NCI-H1694 (cell line): ENCODE measurements at places on chromosomes 12 and 14.

DNA sequence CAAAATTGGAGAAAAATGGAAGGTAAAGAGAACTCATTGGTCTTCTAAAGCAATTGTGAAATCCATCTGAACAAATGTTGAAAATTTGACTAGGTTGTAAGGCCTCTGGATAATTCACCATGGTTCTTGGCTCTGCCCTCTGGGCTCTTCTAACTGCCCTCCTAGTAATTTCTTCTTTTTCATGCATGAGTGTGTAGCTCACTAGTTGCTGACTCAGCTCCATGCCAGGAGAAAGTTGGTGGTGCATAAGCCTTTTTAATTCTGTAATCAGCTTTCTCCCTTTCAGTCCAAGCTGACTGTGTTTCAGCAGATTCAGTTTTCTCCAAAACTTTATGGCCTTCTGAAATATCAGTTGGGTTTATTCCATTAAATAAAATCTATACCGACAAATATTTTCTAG is 877.8 kb upstream of the ATXN7L3B start:
- no peak for DNase-seq

- no peak for DNase-seq
Measured at GRCh38 chr12:128903236-128903635, 50.0 kb downstream of the GLT1D1 start.

- no peak for DNase-seq
Measured at GRCh38 chr14:50865391-50866076, 6.3 kb upstream of the ABHD12B start.

- DNase-seq = no peak
Measured at GRCh38 chr12:19490908-19491307, 51.6 kb downstream of the AEBP2 start.

DNA sequence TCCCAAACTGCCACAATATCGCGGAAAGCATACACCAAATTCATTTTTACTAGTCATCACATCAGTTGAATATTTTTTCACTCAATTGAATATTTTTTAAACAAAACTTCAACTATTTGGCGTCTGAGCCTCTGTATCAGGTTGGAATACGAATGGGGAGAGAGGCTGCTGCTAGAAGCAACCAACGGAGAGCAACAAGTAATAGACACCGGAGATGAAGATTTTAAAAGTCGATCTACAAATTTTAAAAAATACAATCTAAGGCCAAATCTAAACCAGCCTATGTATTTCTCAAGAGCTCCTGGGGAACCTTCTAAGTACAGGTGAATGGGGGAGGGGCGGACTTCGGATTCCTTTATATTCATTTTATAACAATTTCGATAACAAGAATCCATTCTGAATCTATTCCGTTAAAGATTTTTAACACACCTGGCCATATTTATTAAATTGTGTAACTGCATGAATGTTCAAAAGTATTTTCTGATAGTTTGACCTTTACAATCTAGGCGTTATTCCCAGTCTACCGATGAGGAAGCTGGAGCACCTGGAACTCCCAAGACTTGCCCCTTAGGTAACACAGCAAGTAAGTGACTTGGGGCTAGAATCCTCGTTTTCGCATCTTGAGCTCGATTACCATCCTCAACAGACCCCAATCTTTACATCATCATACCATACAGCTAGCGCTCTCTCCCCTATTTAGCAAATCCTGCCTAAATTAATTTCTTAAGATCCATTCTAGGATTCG is 1.2 kb downstream of the GNPNAT1 start:
- no peak for DNase-seq

DNA sequence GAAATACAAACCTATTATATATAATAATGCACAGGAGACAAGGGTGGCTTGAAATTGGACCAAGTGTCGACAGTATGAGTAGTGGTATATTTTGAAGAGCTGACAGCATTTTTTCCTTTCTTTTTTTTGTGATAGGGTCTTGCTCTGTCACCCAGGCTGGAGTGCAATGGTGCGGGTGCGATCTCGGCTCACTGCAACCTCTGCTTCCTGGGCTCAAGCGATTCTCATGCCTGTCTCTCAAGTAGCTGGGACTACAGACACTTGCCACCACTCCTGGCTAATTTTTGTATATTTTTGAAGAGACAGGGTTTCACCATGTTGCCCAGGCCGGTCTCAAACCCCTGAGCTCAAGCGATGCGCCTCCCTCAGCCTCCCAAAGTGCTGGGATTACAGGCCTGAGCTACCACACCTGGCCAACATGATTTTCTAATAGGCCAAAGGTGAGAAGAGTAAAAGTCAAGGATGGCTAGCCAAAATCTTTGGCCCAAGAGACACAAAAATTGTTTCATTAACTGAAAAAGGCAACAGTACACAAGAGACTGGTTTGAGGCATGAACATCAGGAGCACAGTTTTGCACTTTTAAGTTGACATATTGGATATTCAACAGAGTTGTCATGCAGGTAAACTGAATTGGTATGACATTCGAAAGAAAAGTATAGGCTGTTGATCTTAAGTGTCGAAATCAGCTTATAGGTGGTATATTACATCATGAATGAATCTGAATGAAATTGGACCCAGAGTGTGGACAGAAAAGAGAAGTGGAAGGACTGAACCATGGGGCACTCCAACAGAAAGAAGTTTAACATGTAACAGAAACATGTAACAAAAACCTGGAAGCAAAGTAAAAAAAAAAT is 12.5 kb downstream of the HNRNPC start:
- DNase-seq = no peak

- no peak for DNase-seq
Measured at GRCh38 chr12:107320929-107321631, 227.7 kb upstream of the CRY1 start.

GRCh38 chr14:94384342-94384741 is 4.1 kb downstream of the SERPINA1 start:
- DNase-seq = no peak

GRCh38 chr12:30952015-30952414 is 25.5 kb downstream of the TSPAN11 start:
- no peak for DNase-seq

DNA sequence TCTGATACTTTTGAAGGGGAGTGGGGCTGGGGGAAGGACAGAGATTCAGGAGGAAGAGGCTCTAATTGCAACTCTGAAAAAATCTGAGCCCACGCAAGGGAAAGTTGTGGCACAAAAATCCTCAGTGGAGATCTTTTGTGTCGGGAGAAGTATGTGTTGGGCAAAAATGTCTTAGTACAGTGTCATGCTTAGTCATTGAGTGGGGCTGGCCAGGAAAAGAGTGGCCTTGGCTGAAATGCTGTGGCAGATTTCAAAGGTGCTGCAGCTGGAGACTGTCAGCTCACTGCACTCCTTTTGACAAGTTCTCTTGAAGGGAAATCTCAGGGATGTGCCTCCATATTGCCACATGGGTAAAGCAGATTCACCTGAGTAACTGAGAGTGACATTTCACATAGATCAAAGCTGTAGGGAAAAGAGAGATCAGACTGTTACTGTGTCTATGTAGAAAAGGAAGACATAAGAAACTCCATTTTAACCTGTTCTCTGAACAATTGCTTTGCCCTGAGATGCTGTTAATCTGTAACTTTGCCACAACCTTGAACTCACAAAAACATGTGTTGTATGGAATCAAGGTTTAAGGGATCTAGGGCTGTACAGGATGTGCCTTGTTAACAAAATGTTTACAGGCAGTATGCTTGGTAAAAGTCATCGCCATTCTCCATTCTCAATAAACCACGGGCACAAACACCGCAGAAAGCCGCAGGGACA is 36.0 kb upstream of the GLIPR1 start:
- DNase-seq = no peak

GRCh38 chr14:100426314-100426713 is 103.2 kb downstream of the SLC25A47 start:
- DNase-seq = no peak

DNA sequence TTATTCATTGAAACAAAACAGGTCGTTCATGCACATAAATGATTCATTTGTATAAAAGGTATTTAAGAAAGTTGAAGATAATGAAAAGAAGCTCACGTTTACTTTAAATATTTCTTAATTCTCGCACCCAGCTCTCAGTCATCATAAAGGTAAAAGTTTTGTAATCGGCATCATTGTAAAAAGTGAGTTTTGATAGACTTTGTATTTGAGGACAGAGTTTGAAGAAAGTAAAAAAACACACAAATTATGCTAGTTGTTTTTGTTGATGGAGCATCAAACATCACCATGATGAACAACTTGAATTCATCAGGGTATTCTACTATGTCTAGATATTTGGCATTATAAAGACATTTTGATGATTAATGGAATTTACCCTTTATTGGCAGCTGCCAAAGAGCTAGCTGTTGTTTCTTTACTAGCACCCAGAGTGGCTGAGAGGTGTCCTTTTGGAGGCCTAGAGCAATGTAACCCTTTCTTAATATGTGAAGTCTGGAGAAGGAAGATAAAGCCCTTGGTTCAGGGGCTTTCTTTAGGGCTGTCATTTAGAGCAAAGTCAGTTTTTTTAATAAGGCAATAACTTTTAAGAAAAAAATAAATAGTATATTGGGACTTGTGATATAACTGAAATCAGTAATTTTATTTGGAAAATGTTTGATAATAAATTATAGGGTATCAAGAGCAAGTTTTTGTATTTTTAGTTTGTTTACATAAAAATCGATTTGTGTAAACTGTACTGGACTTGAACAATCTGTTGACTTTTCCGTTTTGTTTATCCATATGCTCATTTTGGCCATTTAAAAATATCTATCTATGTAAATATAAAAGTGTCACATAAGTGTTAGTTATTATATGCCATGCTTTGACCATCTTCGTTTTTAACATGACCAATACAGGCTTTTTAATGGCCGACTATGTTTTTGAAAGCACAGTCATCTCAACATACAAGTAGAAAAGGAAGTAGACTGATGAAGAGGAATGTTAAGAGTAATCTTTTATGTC is 7.4 kb downstream of the GLRX5 start:
- no peak for DNase-seq

- peak; percentile 80 for DNase-seq
Measured at GRCh38 chr14:94180655-94181271, 6.6 kb downstream of the PPP4R4 start.

DNA sequence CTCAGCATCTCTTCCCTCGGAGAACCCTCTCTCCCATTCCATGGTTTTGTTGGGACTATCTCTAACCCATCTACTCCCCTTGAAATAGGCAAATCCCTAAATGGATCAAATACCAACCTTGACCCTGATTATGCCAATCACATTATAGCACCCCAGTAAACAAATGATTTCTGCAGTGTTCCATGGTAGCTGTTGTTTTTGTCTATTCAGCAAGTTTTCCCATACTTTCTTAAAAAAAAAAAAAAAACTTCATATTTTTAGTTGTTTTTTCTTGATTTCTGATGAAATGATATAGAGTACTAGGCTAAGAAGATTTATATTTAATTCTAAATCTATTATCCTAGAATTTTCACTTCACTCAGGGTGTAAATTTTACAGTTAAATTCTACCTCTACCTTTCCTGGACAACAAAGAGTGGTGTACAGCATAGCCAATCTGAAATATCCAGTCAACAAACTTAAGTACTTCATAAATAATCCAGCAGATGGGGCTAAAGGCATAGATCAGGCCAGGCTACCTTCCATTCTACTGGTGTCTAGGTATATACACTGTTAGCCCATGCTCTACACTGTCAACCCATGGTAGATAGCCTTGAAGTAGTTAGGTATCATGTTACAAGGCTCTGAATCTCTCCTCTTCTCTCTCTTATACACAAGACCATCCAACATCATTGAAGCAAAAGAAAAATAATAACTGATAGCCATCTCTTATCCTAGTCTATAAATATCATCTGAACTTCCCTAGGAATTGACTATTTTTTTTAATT is 82.2 kb downstream of the PLEKHG7 start:
- DNase-seq = peak; percentile 54

DNA sequence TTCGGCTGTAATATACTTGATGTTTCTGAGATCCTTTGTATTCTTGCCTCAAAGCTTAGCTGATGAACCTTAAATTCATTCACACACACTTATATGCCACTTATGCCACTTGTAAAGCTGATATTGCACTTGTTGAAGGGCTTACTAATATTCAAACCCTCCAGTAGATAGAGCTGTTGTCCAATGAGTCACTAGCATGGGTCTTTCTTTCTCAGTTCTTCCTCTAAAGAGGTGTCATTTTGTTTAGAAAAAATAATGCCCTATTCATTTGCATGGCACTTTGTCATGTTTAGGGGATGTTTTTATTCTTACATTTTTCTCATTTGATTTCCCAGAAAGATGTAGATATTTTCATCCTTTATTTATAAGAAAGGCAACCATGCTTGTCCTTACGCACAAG is 56.4 kb downstream of the MON2 start:
- no peak for DNase-seq

DNA sequence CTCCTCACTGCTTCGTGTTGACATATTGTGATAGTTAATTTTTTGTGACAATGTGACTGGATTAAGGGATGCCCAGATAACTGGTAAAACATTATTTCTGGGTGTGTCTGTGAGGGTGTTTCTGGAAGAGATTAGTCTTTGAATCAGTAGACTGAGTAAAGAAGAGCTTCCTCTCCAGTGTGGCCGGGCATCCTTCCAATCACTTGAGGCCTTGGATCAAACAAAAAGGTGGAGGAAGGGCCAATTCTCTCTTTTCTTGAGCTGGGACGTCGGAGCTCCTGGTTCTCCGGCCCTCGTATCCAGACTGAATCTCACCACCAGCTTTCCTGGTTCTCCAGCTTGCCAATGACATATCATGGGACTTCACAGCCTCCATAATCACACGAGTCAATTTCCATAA is 240.4 kb downstream of the CHST11 start:
- DNase-seq = no peak

GRCh38 chr12:51077930-51078329 is 5.5 kb downstream of the CSRNP2 start:
- DNase-seq = no peak

GRCh38 chr14:92514844-92515514 is 1.4 kb downstream of the RIN3 start:
- DNase-seq = no peak

GRCh38 chr14:61704554-61704953 is 9.2 kb downstream of the HIF1A start:
- no peak for DNase-seq

- no peak for DNase-seq
Measured at GRCh38 chr14:33978892-33979612, 28.2 kb upstream of the EGLN3 start.

GRCh38 chr12:125434936-125435443 is 369.8 kb downstream of the AACS start:
- DNase-seq = no peak

- no peak for DNase-seq
Measured at GRCh38 chr12:15837141-15837790, 44.9 kb upstream of the STRAP start.

- no peak for DNase-seq
Measured at GRCh38 chr14:63512861-63513260, 30.3 kb downstream of the PPP2R5E start.
